ENCODE measurements at places on chromosomes 5 and 9. TPM values are rescaled to one million over a fixed set of nuclear protein-coding genes. Genes with fewer than 3 reads are reported as not detected.
A peak's percentile ranks its signal among the peaks of the same experiment; 100 is the strongest.

GRCh38 chr5:171542525-171543140 lies 123.2 kb downstream of the FGF18 start:
- no peak for DNase-seq

GRCh38 chr5:65326922-65327321 lies 154.8 kb downstream of the ADAMTS6 start:
- DNase-seq = peak; percentile 51

Gene FOXE1
- not detected for total RNA-seq

- peak; percentile 71 for DNase-seq
Measured at GRCh38 chr5:98121036-98121936, 652.2 kb upstream of the RGMB start.

Gene NR2F1-AS1
- 1.7 TPM for total RNA-seq

GRCh38 chr5:114447084-114447773 lies 85.4 kb downstream of the KCNN2 start:
- no peak for DNase-seq

Gene SLC34A3
- total RNA-seq = 0.15 TPM

GRCh38 chr5:39355324-39355723 lies 9.0 kb downstream of the C9 start:
- DNase-seq = no peak

GRCh38 chr9:34373749-34374148 lies 2.9 kb downstream of the MYORG start:
- DNase-seq = no peak

Gene BRD9
- total RNA-seq = 55.4 TPM

DNA sequence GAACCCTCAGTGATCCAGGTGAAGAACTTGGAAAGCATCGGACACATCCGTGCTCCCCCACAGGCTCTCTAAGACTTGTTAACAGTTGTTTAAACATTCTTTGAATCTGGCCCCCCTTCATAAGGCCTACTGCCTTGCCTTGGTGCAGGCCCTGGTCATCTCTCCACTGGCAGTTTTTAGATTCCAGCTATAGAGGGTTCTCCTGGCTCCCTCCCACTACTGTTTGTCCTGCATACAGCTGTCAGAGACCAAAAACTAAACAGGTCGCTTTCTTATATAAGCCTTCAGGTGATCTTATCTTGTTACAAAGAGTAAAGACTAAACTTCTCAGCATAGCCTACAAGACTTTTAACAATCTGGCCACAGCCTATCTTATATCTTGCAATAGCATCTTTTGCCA lies 32.3 kb downstream of the NRG2 start:
- DNase-seq = no peak

Gene C1QTNF3
- total RNA-seq = 3.5 TPM

DNA sequence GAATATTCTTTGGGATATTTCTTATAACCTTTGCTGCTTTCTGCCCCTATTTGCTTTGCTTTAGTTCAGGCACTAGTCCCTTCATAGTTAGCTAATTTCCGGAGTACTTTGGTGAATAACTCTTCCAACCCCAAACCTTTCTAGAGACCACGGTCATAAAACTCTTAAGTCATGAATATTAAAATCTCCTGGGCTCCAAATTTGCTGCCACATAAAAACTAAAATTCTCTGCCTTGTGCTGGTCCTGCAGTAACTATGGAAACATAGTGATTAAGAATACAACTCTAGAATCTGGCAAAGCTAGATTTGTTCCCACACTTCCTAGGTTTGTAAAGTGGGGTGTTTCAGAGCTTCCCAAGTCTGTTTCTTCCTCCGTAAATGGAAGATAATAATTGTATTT lies 10.0 kb upstream of the ACTBL2 start:
- DNase-seq = no peak

DNA sequence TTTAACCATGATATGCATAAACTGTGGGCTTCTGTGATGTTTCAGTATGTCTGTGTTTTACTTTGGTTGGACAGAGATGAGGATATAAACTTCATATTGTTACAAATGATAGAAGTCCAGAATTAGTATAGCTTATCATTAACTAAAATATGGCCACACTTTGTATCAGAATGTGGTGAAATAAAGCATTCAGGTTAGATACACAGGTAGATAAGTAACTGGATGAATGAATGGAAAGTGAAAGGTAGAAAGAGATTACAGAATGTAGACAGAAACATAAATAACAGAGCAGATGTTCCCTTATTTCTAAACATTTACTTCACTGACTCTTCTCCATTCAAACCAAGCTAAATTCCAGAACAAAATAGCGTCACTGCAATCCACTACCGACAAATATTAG lies 1033.8 kb downstream of the CDH18 start:
- DNase-seq = no peak

DNA sequence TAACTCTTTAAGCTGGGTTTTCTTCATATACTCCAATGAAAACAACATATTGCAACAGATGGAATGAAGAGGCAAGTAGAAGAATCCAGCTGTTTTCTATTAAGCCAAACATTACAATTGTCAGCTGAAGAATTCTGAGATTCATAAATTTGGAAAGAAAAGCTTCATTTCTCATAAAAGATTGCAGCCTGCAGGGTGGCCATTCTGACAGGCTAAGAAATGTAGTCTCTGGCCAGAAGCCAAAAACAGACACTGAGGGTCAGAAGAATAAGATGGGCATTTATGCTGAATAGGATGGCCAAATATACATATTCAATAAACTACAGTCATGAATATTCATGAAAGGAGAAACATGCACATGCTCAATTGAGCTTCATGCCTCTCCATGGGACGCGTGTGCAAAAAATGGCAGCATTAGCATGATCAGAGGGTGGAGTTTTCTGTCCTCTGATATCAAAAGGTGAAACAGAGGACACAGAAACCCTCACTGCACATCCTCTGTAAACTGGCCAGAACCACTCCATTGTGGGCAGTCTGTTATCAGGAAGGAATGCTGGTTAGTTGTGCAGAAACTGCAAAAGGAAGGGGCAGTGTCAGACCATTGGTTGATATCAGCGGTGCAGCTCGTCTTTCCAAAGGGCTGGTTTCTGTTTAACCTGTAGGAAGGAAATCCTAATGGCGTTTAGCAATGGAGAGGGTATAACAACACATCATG lies 50.2 kb downstream of the FXN start:
- no peak for DNase-seq

DNA sequence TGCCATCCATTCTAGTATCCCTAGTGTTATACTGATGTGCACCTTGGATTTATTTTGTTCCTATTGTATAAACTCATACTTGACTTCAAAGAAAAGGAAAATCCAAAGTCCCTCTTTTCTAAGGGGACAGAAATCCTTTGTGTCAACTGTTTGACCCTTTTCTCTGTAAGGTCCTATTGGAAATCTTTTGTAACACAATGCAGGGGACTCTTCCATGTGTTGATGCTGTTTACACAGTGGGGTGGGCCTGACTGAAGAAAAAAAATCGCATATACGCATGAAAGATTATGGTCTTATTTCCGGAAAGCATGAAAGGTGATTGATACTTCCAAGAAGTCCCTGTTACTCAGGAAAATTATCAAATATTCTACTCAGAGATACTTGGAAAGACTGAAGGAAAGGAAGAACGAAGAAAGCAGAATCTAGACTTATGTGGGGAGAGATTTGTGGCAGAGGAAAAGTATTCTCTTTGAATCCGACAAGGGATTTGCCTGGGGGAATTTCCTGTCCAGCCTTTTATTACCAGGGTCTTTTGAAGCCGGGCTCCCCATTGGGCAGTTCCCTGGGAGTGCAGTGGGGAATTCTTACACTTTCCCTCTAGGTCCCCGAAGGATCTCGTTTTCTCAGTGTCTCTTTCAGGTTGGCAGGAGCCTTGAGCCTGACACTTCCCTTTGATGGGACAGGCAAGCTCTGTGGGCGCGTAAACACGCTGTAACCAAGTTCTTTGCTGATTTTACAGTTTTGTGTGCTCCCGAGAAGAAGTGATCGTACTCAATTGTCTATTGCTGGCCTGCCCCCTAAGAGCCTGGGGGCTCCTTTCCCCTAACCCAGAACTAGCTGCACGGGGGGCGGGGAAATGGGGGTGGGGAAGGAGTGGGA lies 779 bp upstream of the VCAN start:
- no peak for DNase-seq

DNA sequence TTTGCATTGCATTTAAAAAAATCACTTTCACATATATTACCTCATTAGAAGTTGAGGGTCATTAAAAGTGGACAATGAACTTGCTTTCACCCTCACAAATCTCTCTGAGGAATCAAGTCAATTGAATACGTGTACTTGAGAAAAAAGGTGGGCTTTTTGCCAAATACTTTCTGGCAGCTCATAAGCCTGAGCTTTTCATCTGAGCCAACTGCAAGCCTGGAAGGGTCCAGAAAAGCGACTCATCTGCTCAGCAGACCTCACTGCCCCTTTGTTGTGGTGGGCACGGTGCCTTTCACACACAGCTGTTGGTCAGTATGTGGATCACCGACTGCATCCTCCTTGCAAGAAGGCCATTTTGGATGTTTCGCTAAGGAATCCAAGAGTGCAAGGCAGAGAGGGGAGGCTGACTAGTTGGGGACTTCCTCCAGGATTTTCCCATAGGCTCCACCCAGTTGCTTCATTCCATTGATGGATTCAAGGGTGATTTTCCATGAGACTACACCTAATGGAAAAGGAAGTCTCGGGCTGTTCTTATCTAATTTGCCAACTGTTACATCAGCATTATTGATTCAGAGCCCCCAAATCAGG lies 564.7 kb downstream of the PDE4D start:
- DNase-seq = no peak

DNA sequence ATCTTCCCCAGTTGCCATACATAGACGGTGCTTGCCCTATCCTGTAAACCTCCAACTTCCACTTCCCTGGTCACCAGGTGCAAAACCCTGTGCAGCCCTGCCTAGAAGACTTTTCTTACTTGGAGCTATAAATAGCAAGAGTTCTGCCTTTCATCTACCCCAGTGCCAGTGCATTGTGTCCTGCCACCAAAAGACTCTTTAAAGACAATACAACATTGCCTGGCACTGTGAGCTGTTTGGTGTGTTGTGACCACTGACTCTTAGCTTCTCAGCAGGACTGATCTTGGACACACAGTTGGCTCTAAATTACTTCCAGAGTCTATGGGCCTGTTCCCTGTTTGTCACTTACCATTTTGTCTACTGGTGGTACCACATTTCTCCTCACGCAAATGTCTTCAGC lies 608.1 kb downstream of the CDH9 start:
- DNase-seq = no peak
